Stimulated activated CD8-positive, alpha-beta memory T cell treated with anti-CD3 and anti-CD28 coated beads, Interleukin-7, amount 100 ng/mL, for 1 hour (primary cell): ENCODE measurements at places on chromosomes 12 and 14.

- no peak for DNase-seq
Measured at GRCh38 chr14:85439696-85440328, 90.1 kb upstream of the FLRT2 start.

GRCh38 chr12:14362352-14362751 is 3.1 kb upstream of the ATF7IP start:
- no peak for DNase-seq

DNA sequence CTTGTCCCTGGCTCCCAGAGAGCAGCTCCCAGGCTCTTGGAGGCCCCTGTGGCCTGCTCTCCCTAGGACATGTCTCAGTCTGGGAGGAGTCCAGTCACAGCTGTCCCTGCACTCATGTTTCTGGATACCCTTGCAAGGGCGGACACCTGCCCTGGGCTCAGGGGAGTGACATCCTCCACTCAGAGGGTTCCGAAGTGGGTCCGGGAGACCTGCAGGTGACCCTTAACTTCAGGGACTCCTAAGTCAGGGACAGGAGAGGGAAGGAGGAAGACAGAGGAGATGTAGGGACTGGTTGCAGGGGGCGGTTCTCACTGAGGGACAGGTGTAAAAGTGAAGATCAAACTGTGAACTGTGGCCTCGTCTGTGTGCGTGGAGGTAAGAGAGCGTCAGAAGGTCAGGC is 37.6 kb downstream of the CACNA2D4 start:
- DNase-seq, result no peak

GRCh38 chr14:29463727-29464395 is 463.8 kb downstream of the PRKD1 start:
- DNase-seq, result no peak

DNA sequence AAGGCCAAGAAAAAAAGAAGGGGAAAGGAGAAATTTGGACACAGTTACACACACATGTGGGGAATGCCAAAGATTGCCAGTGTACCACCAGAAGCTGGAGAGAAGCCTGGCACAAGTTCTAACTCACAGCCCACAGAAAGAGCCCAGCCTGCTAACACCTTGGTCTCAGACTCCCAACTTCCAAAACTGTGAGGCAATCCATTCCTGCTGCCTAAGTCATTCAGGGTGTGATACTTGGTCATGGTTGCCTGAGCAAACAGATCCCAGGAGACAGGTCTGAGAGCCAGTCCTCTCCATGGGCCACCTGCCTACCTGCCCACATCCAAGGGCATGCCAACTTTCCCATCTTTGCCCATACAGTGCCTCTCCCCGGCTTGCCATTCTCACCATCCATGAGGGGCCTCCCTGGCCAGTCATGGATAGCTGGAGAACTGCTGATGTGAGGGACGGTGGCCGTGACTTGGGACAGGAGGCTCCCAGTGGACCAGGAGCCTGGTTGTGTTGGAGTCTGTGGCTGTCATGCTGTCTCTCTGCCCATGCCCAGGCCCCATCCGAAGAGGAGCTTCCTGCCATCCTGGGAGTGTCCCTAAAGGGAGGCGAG is 198.0 kb upstream of the RTL1 start:
- DNase-seq, result no peak

DNA sequence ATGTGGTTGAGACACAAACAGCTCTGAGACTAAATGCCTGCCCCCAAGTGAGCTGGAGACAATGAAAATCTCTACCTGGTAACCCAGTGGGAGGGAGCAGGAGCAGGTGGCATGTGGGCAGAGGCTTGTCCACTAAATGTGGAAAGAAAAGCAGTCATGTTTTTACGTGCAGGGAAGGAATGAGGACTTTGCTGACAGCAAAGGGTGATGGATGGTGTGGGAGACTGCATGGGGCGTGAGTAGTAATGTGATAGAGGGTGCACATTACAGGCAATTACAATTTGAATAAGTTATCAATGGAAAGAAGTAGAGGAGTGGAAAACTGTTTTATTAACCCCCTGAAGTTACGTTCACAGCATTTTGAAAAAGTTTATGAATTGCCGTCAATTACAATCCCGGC is 176.6 kb downstream of the NRXN3 start:
- no peak for DNase-seq

GRCh38 chr14:61041704-61042103 is 60.7 kb downstream of the SLC38A6 start:
- no peak for DNase-seq

- DNase-seq, result no peak
Measured at GRCh38 chr12:29149691-29150281, 708 bp downstream of the FAR2 start.

DNA sequence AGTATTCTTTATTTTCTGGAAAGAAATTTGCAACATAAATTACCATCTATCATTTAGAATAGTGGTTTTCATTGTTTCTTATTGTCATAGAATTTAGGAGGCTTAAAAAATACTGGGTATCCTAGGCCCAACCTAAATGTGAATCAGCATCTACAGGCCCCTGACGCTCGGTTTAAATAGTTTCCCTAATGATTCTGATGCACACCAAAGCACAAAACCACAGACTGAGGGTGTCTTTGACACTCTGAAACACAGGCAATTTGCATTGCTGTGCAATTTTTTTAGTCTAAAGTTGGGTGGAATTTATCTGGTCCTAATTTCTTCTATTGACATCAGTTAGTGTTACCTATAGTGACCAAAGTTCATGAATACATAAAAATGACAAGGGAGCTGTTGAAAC is 87.6 kb upstream of the SSTR1 start:
- no peak for DNase-seq

- no peak for DNase-seq
Measured at GRCh38 chr14:75579338-75579864, 981 bp downstream of the FLVCR2 start.

DNA sequence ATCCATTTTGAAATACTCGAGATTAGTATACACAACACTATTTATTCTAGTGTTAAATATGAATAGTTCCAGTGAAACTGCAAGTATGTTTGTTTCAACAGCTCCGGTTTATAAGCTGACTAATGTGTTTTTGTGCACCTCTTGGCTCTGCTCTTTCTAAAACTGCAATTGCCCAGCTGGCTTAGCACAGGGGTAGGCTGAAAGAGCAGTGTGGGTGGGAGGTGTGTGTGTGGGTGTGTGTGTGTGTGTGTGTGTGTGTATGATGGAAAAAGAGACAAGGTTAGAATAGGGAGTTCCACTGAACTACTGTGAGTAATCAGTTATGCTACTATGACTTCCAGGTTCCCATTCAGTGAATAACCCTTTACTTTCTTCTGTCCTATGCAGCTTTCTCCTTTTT is 37.8 kb upstream of the DDHD1 start:
- no peak for DNase-seq

DNA sequence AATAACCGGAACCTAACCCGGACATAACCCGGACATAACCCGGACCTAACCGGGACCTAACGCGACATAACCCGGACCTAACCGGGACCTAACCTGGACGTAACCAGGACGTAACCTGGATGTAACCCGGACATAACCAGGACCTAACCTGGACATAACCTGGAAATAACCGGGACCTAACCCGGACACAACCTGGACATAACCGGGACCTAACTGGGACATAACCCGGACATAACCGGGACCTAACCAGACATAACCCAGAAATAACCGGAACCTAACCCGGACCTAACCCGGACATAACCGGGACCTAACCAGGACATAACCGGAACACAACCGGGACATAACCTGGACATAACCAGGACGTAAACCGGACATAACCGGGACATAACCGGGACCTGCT is 6.7 kb upstream of the FBRSL1 start:
- no peak for DNase-seq

- no peak for DNase-seq
Measured at GRCh38 chr14:97282210-97283004, 485.2 kb downstream of the VRK1 start.

GRCh38 chr14:96811265-96811664 is 14.1 kb downstream of the VRK1 start:
- no peak for DNase-seq
